Melanocyte of skin (primary cell): ENCODE measurements at places on chromosomes 6 and 20. TPM values are rescaled to one million over a fixed set of nuclear protein-coding genes. Genes with fewer than 3 reads are reported as not detected.

BCLAF1 gene
- total RNA-seq, result 114 and 150 TPM in 2 replicates

FAM209B gene
- total RNA-seq, result 0.73 TPM in 1 of 2 replicates, not detected in the other

BNIP5 gene
- total RNA-seq, result under 0.01 TPM in 1 of 2 replicates, not detected in the other

TMEM217 gene
- 0.33 and 2.0 TPM in 2 replicates for total RNA-seq

MYCT1 gene
- not detected in 2 replicates for total RNA-seq

TMC2 gene
- not detected in 2 replicates for total RNA-seq

GSTA1 gene
- total RNA-seq, result not detected in 2 replicates

DEFB132 gene
- not detected in 2 replicates for total RNA-seq
